ENCODE measurements at places on chromosomes 11 and 22.
A peak's percentile ranks its signal among the peaks of the same experiment; 100 is the strongest.

DNA sequence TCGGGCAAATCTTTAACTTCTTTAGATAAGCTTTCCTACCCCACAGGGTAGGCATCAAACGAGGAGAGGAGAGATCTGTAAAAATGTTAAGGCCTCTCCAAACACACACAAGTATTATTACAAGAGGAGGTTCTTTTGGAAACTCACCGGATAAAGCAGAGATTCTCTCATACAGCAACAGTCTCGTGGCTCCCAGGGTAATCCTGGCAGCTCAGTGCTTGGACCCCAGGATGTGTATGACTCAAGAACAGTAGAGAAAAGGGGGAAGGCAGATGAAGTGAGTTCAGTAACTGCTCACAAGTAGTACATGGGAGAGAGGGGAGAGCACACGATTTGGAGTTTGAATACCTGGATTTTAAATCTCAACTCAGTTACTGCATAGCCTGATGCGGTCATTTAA lies 120.9 kb downstream of the FEZ1 start:
- no peak for DNase-seq

DNA sequence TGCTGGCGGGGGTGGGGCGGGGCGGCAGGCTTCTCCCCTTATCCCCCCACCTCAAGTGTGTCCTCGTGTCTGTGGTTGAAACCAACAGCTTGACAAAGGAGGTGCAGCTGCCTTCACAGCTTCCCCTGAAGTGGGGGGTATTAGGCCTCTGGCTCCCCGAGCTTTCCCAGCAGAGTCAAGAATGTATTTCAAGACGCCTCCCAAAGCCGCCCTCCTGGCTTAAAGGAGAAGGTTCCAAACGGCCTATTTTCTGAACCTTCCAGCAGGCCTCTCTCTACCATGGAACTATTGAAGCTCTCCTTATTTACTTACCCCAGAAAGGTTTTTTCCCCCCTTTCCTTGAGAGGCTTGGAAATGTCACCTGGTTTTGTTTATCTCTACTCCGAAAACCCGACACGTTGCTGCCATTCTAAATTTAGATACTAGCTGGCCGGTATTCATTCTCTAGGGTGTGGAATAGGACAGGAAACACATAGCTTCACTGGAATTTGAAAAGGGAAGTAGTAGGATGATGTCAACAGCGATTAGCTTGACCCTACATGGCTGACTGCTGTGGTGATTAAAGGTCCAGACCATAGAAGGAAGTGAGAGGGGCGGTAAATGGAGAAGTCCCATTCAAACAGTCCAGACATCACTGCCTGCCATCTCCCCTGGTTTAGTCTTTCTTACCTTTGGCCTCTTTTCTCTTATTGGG lies 671 bp upstream of the PICALM start:
- peak; percentile 53 for DNase-seq

DNA sequence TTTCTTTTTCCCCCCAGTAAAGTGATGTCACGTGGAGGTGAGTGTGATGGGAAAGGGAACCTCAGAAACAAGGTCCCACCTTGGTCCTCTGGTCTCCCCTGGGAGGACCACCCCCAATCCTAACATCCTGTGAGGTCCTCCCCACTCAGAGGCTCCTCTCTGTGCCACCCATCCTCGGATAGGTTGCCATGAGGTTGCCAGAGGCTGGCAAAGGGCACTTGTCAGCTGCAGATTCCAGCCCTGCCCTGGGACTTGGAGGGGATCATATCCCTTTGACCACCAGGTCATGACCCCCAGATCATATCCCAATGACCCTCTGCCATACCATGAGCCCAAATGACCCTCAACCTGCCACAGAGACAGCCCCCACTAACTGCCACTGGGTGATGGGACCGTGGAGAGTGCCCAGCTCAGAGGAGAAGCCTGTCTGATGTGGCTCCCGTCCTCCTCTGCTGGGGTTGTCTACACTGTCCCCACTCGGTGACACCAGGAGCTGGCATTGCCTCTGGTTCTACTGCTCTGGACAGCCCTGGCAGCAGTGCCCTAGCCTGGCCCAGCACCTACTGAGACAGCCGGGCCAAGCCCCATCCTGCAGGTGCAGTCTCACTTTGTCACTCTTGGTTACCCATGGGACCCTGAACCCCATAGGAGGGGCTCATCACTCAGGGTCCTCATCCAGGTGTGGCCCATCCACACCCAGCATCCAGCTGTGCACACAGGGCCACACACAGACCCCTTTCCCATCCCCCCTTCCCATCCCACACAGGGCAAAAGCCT lies 90.2 kb upstream of the KCNQ1OT1 start:
- DNase-seq: no peak

- no peak for DNase-seq
These were observed 74.9 kb downstream of the PACSIN2 start for GRCh38 chr22:42939941-42940653.

GRCh38 chr11:108589136-108589535 lies 4.4 kb downstream of the EXPH5 start:
- DNase-seq: no peak
